CD4-positive, alpha-beta T cell treated with Interferon gamma for 1 hour (primary cell): ENCODE measurements at places on chromosomes 3 and 15.

DNA sequence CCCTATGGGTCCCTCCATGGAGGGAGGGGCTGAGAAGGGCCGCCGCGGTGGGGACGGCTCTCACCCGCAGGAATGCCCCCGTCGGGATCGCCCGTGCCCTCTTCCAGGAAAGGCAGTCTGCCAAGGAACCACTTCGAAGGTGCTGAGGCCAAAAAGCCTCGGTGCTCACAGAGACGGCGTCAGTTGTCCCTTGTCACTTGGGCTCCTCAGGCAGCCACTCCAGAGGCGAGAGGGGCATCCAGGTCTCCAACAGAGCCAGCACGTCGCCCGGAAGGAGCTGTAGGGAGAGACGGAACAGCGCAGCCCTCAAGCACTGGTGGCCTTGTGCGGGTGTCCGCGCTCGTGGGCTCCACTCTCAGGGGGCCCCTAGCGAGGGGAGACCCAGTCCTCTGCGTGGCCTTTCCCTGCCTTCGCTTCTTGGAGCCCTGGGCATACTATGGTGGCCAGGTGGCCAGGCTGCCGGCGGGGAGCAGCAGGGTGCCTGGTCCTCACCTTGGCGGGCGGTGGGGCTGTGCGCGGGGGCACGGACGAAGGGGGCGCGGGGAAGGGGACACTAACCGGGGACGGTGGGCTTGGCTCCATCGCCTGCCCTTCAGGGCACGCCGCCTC is 994 bp downstream of the MESP1 start:
- DNase-seq, result no peak

DNA sequence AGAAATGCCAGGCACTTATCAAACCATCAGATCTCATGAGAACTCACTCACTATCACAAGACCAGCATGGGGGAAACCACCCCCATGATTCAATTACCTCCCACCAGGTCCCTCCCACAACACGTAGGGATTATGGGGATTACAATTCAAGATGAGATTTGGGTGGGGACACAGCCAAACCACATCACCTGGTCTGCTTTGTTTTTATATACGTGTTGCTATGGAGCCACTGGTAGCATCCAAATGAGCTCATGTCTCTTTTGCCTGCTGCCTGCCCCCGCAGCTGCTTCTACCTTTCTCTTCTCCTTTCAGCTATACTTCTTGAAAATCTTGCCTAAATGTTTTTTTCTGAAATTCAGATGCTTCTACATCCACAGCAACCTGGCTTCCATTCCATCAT is 26.8 kb upstream of the PCOLCE2 start:
- DNase-seq, result no peak

DNA sequence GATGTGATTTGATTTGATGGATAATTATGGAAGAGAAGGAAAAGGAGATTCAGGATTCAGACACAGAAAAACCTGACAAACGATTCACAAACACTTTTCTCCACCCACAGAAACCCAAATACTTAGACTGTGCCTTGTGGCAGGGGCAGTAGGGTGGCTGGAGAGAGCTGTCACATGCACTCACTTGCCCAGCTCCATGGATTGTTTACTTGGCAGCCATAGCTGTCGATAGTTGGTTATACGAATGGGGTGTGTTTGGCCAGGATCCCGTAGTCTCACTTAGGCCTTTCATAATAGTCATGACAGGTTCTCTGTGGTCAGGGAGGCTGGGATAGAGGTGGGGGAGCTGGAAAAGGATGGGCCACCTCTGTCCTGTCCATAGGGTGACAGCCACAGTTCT is 76.9 kb downstream of the CACNA1D start:
- no peak for DNase-seq

DNA sequence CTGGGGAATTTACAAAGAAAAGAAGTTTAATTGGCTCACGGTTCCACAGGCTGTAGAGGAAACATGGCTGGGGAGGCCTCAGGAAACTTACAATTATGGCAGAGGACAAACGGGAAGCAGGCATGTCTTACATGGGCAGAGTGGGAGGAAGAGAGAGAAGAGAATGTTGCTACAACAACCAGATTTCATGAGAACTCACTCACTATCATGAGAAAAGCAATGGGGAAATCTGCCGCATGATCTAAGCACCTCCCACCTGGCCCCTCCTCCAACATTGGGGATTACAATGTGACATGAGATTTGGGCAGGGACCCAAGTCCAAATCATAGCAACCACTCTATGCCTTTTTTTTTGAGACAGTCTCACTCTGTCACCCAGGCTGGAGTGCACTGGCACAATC is 28.8 kb downstream of the PCNP start:
- DNase-seq, result no peak

- no peak for DNase-seq
Observed at GRCh38 chr3:69770219-69770618, 31.0 kb downstream of the MITF start.

DNA sequence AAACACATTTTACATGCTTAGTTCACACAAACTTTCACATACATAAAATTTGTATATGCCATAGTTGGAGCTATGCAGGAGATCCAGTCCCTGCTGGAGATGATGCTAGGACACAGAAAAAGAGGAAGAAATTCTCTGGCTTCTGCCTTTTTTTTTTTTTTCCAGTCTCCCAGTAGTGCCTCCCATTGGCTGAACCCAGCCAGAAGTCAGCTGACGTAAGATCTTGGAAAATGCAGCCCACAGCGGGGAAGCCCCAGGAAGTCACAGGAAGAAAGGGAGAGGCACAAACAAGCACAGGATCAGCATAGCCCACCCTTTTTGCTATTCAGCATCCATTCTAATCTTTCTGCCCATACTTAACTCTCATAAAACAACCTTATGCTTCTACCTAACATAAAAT is 38.5 kb downstream of the SCN11A start:
- DNase-seq, result no peak

GRCh38 chr3:197508461-197508860 is 47.3 kb downstream of the BDH1 start:
- DNase-seq, result no peak

GRCh38 chr3:156601497-156601896 is 46.6 kb upstream of the SSR3 start:
- DNase-seq, result no peak

- no peak for DNase-seq
Observed at GRCh38 chr15:96505014-96505413, 174.5 kb downstream of the NR2F2 start.

GRCh38 chr15:64379216-64379960 is 1.9 kb downstream of the PCLAF start:
- DNase-seq, result no peak

- DNase-seq, result no peak
Observed at GRCh38 chr15:55942332-55942731, 51.1 kb downstream of the NEDD4 start.

DNA sequence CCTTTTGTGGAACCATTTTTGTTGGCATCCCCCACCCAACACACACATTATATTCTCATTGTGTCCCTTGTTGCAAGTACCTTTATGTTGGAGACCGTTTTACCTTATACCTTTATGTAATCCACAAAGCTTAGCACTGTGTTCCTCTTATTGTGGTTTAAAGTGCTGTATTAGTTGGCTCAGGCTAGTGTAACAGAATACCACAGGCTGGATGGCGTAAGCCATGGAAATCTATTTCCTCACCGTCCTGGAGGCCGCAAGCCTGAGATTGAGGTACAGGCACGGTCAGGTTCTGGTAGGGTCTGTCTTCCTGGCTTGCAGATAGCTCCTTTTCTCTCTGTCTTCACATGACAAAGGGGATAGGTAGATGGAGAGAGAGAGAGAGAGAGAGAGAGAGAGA is 302.8 kb downstream of the ROBO2 start:
- DNase-seq, result no peak
